T follicular helper cell (primary cell): ENCODE measurements at places on chromosomes 16 and 17.

- DNase-seq, result no peak
Measured at GRCh38 chr16:15440852-15441251, 6.5 kb downstream of the BMERB1 start.

DNA sequence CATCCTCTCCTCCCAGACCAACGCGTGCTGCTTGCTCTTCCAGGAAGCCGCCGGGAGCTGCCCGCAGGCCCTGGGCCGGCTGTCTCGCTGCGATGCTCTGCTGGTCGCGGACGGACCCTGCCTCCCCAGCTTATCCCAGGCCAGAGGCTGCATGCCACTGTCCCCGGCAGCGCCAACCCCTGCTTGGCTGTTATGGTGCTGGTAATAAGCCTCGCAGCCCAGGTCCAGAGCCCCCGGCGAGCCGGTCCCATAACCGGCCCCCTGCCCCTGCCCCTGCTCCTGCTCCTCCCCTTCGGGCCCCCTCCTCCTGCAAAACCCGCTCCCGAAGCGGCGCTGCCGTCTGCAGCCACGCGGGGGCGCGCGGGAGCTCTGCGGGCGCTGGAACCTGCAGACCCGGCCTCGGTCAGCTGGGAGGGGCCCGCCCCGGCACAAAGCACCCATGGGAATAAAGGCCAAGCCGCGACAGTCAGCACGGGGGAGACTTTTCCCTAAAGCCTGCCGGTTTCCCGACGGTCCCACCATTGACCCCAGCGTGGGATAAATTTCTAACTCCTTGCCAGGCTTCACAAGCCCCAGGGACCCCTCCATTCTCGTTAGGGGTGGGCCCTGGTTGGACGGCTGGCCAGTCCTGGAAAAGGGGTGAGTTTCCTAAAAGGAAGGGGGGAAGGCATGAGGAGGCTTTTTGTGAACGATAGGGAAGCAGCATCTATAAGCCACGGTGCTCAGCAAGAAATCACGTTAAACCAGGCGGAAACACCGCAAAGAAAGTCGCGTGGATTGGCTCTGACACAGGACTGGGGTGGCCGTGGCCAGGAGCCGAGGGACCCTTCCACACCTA, 11.2 kb downstream of the ENPP7 start:
- peak; percentile 58 for DNase-seq

GRCh38 chr17:62641153-62641552, 13.7 kb downstream of the MRC2 start:
- no peak for DNase-seq

DNA sequence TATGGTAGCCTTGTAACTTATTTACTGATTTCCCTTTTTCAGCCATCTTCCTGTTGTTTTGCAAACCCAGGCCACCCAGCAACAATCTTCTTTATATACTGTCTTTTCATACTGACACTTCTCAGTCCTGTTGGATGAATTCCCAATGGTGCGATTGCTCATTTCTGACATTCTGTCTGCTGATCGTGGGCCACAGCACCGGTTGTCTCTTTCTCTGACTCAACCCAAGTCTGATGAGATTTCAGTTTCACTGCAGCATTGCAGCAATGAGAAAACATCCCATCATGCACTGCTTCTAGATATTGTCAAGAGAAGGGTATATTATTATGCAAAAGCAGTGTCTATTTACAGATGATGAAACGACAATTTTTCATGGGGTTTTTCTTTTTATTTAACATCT, 349.2 kb upstream of the HSBP1 start:
- DNase-seq, result no peak

DNA sequence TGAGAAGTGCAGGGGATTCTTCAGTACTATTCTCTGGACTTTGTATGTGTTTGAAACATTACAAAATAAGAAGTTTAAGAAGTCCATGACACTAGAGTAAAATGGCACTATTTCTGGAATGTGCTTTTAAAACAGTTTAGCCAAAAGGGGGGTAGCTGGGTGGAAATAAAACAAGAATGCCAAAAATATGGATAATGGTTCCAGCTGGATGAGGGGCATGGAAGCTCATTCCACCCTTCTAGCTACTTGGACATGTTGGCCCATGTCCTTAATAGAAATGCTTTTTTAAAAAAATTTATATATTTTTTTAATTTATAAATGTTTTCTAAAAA, 13.1 kb downstream of the ZC3H7A start:
- DNase-seq, result no peak

DNA sequence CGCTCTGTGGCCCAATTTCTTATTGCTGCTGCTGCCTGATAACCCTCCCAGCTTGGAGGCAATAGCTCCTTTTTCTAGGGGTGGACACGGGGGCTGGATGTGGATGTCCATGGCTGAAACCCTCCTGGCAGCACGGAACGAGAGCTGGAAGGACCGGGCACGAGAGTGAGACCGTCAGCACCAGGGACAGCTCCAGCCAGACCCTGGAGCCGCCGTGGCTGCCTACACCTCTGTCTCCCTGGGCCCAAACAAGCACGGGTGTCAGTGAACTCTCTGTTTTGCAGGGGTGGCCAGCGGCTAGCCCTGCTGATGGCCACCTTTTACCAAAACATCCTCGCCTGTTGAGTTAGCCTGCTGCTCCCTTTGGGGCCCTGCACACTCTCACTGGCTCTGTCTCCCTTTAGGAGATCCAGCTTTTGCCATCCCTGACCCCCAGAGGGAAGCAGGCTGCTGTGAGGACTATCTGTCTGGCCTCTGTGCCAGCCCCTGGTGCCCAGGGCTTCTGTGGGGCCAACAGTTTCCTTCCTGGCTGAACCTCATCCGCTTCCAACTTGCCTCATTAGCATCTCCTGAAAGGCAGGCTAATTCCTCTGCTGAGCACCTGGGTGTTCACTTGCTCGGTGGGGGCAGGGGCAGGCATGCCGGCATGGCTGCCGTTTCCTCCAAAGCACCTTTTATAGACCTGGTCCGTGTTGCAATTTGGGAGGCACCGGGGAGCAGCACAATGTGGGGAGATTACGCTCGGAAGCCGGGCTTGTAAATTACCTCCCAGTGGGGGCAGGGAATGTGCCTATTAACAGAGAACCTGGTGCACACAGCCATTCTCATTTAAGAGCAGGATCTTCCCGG, 118.1 kb downstream of the ENGASE start:
- DNase-seq, result no peak

DNA sequence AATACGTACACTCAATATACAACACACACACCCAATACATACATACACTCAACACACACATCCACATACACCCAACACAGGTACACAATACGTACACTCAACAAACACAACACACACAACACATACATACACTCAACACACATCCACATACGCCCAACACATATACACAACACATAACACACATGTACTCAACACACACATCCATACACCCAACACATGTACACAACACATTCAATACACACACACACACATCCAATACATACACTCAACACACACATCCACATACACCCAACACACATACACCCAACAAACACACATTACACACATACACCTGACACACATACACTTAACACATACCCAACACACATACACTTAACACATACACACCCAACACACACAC, 95.9 kb downstream of the CCDC182 start:
- DNase-seq, result no peak

DNA sequence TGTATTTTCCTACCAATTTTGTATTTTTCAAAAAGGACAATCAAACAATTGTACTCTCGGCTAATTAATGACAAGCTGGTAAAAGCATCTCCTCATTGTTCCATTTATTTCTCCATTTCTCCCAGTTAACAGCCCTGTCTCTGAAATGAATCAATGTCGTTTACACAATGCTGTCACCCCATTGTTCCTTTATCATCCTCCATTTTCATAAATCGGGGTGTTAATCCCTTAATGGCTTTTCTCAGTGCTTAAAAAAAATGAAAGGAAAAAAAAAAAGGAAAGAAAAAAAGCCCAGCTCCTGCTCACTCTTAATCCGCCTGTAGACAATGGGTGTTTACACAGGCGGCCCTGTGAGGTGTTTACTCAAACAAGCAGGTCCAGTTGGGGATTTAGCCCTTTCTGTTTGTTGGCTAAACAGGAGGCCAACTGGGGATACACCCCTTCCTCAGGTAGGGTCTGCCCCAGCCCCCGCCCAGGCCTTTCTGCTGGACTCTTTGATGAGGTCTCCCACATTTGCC, 86.8 kb upstream of the SALL1 start:
- no peak for DNase-seq

GRCh38 chr16:23040246-23040645, 109.0 kb downstream of the USP31 start:
- no peak for DNase-seq

DNA sequence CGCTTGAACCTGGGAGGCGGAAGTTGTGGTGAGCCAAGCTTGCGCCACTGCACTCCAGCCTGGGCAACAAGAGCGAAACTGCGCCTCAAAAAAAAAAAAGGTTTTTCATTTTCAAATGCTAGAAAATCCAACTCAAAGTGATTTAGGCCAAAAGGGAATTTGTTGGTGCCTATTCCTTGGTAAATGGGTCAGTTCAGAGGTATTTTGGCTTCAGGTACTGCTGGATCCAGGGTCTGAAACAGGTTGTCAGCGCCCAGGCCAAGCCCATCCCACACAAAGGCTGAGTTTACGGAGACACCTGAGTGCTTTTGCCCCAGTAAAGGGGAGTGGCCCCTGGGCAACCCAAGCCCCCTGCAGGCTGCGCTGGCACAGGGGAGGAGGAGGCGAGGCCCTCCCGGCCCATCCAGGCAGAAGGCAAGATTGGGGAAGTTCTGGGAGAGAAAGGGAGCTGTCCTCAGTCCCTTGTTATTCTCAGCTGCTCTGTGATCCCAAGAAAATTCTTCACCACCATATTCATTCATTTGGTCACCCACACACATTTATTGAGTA, 8.5 kb upstream of the JPH3 start:
- DNase-seq, result no peak

DNA sequence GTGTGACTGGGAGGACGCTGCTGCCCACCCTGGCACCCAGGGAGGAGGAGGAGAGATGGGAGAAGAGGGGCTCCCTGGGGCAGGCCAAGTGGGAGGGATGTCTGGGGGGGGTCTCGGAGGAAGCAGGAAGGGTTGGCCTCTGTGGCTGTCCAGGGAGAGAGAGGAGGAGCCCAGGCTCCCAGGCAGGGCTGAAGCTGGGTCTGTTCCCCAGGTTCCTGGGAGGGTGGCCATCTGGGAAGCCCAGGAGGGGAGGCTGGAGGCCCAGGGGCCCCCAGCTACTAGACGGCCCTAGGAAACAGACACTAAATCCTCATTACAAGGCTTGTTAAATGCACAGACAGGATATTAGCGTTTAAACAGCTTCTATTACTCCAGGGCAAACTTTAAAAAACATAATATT, 139.8 kb downstream of the ENGASE start:
- DNase-seq, result no peak

DNA sequence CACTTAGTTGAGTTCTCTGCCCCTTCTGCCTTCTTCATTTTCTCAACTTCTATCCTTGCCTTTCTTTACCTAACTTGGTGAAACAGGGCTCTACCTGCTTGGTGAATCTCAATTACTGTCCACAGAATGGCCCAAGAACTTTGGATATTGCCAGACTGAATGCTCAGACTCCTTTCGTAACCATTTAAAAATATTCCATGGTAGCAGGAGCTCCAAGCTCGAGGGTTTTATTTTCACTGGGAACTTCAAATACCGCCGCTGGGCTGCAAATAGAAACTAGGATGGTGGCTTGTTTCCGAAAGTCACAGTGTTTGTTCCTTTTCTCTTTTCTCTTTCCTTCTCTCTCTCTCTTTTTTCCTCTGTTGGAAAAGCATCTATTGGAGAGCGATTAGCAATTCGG, 13.2 kb downstream of the TMEM100 start:
- DNase-seq, result no peak

DNA sequence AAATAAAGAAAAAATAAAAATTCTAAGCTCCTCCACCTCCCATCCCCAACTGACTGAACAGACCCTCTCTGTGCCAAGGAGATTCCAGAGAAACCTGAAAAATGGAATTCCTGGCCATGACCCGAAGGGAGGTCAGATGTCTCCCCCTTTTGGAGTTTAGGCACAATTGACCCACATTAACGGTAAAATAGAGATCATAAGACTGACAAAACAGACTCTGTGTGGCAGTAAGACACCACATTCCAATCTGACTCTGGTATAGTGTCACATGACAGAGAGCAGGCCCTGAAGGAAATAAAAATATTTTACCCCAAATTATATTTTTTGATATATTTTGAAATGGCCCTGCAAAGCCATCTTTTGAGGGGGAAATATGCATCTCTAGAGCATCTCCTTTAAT, 115.1 kb upstream of the ZKSCAN2 start:
- DNase-seq, result no peak

DNA sequence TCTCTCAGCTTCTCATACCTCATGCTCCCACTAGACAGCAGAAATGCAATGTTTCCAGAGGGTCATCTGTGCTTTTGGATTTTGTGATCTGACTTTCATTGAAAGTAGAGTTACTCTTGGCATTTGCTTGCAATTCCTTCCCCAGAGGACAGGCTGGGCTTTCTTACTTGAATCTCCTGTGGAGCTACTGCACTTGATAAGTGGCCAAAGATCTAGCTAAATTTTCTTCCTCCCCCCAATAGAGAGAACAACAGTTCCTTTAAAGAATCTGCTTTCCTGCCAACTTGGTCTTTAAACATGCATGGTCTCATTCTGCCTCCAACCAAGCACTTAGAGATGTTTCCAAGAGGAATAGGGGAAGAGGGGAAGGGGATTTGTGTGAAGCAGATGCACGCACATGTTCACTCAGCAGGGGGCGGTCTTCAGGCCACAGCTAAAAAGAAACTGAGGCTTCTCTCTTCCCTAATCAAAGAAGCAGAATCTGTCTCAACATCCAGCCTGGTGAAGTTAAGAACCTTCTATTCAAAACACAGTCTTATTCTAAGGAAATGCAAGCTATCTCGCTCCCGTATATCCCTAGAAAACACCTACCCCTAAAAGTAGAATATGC, 229.6 kb downstream of the ZFHX3 start:
- DNase-seq, result no peak

DNA sequence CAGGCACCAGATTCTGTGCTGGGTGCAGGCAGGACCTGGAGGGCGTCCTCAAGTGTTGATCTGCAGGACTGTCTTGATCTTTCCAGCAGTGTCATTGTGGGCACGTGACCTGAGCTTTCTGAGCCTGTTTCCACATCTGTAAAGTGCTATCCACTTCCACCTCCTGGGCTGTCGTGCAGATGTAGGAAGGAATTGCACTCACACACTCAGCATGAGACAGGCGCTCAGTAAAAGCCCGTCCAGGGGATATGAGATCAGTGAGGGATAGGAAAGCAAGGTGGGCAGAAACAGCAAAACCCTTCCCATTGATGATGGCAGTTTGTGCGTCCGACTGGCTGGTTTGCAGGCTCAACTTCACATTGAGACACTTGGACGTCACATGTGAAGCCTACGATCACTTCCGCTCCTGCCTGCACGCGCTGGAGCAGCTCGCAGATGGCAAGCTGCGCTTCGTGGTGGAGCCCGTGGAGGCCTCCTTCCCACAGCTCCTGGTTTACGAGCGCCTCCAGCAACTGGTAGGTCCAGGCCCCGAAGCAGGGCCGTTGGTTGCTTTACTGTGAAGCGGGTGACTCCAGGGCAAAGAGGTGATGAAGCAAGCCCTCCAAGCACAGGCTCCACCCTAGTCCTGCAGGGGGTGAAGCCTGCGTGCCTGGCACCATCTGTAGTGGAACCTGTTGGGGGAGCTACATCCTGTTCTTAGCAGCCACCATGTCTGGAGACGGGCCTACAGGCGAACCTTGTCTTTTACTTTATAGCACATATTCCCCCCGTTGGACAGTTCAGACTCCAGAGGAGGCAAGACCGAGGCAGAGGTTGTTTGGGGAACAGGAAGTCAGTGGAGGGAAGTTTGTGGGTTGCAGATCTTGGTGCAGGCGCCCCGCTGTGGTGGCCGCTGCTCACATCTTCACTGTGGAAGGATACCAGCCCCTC, 23.0 kb downstream of the METTL22 start:
- no peak for DNase-seq
